Suprapubic skin (tissue), 4 donors: ENCODE measurements at places on chromosomes 16 and 17. TPM values are rescaled to one million over a fixed set of nuclear protein-coding genes. Genes with fewer than 3 reads are reported as not detected.

Gene PABPN1L
- not detected for total RNA-seq

Gene HOXB1
- total RNA-seq, result not detected

Gene MILR1
- not detected for total RNA-seq

Gene COTL1
- 7.9 TPM for total RNA-seq

Gene CRISPLD2
- total RNA-seq, result 109 TPM

DNA sequence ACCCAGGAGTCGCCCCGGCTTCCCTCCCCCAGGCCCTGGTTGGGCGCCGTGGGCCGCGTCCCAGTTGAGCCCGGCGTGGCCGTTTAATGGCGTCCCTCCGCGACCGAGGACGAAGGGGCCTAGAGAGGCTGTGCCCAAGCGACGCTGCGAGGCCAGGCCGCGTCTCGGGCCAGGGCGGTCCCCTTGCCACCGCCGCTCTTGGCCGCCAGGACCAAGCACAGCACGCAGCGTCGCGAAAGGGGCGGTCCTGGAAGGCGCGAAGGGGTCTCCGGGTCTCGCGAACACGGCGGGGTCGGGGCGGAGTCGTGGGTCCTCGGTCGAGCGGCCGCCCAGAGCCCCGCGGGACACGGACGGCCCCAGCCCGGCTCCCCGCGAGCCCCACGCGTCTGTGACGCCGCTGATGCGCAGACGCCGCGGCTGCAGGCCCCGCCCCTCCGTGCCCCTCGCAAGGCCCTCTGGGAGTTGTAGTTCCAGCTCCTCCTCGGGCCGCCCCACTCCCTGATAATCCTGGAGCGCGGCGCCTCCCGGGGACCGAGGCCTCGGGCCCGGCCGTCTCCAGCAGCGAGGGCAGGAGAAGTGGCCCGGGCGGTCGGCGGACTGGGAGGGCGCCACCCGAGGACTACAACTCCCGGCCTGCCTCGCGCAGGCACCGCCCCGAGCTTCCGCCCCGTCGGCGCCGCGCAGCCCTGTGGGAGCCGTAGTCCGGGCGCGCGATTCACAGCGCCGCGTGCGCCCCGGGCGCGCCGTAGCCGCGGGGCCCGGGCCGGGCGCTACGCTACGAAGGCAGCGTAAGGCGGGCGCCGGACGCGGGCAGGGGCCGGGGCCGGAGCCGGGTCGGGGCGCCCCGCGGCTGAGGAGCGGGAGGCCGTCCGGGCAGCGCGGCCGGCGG is at the start of gene CAPN15:
Gene CAPN15 (plus strand): TSS at position 698 of the 889 bp plus-strand sequence. CDS start 19,127 bp downstream, outside the sequence.
- no peaks in the 10 kb centered on the region for H3K36me3 ChIP-seq
- H3K27ac ChIP-seq, result peak within 1 kb of the TSS; percentile 94
- no peaks in the 10 kb centered on the region for H3K27me3 ChIP-seq
- peaks cover 66% of the 10 kb centered on the region for H3K4me1 ChIP-seq
- H3K4me3 ChIP-seq, result peak within 1 kb of the TSS; percentile 73
- DNase-seq, result peak; percentile 93

DNA sequence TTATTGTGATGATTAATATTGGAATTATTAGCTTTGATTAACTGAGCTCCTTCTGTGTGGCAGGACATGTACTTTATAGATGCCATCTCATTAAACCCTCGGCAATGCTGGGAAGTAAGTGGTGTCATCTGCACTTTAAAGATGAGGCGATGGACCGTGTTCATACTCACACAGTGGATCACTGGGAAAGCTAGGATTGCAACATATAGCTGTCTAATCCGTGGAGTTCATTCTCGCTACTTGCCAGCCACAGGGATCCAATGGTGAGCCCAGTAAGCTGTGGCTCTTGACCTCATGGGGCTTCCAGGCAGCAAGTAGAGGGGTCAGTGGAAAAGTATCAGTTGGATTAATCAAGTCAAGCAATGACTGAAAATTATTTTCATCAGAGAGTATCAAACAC is 587.9 kb downstream of the CDH13 start:
- no peak for DNase-seq
- no peak overlapping the region for H3K27ac ChIP-seq
- H3K36me3 ChIP-seq, result no peaks in the 10 kb centered on the region
- no peak overlapping the region for H3K4me3 ChIP-seq

DNA sequence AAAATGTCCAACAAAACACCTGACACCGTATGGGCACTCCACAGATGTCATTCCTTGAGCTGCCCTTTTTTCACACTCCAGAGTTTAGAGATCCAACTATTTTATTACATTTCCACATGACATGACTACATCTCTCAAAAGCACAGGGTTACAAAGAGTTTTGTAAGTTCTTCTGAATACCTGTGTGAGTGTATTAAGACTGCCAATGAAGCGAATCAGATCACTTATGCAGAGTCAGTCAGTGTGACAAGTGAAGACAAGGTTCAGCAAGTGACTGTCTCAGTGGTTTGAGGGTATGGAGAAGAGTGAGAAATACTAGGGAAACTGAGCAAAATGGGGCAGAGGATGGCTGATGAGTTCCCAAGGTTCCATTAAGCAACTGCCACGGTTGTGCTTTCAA is 8.4 kb downstream of the SDR42E1 start:
- peaks cover 1% of the 10 kb centered on the region for H3K4me1 ChIP-seq
